ENCODE measurements at places on chromosomes 7 and 10.

DNA sequence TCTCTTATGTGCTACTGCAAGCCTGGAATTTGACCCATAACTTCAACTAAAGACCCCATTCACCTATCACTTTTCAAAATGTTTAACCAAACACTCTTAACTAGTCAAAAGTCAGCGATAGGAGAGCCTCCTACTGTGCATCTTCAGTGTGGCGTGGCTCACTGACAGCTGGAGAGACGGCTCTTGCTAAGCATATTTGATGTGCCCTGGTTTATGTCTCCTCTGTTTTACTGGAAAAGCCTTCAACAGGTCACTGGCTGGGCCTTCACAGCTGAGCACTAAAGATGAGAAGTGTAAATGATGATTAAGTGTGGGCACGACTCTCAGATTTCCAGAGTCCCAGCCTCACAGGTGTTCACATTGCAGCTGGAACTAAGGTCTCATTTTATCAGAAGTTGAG, 472.1 kb downstream of the SEMA3D start:
- no peak for DNase-seq

GRCh38 chr10:99427566-99428190, 2.7 kb downstream of the GOT1 start:
- DNase-seq = no peak

GRCh38 chr10:78045237-78045636, 11.6 kb downstream of the RPS24 start:
- DNase-seq = no peak

- DNase-seq = no peak
Observed at GRCh38 chr10:69957241-69957885, 95.3 kb upstream of the MACROH2A2 start.

GRCh38 chr7:111511845-111512244, 50.4 kb downstream of the IMMP2L start:
- DNase-seq = no peak

- peak; percentile 87 for DNase-seq
Observed at GRCh38 chr7:116653204-116653603, 18.8 kb upstream of the MET start.

- DNase-seq = no peak
Observed at GRCh38 chr7:19537942-19538401, 170.9 kb downstream of the POLR1F start.

DNA sequence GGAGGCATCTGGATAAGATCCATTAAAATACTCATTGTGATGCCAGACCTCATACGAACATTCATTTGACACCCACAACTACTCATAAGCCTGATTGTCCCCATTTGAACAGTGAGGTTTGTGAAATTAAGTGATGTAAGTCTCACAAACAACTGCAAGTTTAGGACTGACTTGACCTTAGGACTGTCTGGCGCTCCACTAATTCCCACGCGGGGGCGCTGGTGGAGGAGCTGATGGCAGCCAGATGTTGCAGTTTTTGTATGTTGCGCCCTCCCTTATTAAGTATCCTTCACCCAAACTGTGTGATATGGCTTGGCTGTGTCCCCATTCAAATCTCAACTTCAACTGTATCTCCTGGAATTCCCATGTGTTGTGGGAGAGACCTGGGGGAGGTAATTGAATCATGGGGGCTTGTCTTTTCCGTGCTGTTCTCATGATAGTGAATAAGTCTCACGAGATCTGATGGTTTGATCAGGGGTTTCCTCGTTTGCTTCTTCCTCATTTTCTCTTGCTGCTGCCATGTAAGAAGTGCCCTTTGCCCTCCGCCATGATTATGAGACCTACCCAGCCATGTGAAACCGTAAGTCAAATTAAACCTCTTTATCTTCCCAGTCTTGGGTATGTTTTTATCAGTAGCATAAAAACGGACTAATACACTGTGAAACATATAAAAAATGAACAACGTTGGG, 20.3 kb upstream of the TIAL1 start:
- DNase-seq = no peak

DNA sequence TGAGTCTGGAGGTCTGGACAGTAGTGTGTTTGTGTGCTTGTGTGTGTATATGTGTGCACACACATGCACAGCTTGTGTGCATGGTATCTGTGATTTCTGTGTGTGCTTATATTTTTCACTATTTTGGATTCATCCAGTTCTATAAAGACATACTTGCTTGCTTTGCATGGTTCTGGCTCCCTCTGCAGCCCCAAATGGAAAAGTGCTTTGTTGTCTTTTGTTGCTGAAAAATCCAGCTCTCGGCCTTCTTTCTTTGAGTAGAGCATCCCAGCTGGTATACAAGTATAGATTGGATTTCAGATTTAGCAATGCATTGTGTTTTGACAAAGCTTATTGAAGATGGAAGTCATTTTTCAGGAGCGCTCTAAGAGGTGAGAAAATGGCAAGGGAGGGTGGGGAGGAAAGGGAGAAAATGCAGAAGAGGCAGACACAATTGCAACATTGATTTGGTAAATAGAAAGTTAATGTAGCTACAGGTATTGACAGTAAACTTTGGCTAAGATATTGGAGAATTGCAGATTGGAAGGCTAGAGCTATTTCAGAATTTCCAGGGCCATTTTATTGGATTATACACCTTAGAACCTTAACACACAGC, 333.9 kb downstream of the AUTS2 start:
- DNase-seq = no peak

DNA sequence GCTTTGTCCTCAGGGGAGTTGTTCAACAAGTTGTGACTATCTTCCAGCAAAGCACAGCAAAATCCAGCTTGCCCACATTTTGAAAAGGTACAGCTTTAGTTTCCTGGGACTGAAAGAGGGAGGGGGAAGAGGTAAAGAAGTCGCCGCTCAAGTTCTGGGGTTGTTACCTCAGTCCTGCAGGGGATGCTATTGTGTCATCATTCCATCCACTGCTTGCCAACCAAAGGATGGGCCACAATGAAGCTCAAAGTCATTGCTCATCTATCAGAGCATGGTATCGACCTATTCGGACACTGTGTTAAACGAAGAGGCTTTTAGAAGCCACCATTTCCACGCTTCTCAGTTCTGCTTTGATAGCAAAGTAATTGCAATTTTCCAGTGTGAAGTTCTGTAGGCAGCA, 34.3 kb downstream of the NPY start:
- DNase-seq = no peak

GRCh38 chr7:2931034-2931415, 86.9 kb upstream of the GNA12 start:
- DNase-seq = no peak

DNA sequence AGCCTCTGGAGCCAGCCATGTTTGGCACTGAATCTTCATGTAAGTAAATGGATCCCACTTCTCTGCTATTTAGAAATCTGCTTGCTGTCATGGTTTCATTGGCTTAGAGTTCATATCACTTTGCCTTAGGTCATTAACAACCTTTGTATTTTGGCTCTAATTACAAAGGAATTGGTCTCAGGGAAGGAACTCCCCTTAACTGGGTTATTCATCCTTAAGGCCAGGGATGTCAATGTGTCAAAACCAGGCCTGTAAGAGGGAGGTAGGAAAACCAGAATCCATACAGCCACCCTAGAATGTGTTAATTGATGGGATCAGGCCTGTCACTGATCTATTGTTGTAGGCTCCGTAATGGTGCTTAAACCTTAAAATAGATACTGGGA, 67.3 kb downstream of the ST7 start:
- peak; percentile 10 for DNase-seq

- DNase-seq = no peak
Observed at GRCh38 chr7:107884066-107884818, 6.7 kb upstream of the DLD start.

DNA sequence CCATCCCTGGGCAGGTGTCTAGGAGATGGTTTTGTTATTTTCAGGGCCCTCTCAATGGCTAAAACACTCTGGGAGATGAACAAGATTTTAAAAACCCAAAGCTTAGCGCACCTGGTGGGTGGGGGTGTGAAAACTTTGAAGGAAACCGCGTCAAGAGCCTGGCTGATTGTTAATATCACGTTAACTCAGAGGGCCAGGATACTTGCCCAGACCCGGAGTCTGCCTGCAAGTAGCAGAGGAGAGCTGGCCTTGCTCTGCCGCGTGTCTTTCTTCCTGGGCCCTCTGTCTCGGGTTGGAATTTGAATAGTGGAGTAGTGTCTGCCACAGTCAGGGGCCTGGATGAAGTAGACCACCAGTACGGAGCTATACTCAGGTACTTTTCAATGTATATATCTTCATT, 1.1 kb downstream of the MGMT start:
- DNase-seq = no peak

GRCh38 chr10:109922976-109923921, at the start of gene XPNPEP1:
TSS of gene XPNPEP1 (minus strand) at chr10:109923511. CDS start at chr10:109923433, 78 bp downstream.
- no peak for DNase-seq

DNA sequence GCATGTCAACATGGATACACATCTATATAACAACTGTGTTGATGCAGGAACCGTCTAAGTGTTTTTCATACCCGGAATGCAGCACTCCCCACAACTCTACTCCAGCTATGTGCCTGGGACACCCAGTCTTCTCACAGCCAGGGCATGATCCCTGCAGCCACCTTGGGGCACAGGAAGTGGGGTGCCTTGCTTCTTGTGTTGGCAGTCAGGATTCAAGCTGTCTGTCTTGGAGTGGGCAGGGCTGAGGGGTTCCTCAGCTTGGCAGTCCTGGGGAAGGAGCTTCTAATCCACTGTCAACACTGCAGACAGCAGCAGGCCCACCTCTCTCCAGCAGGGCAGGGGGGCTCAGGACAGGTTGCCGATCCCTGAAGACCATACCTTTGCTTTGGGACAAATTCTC, 41.3 kb downstream of the DRGX start:
- DNase-seq = no peak

GRCh38 chr10:2556883-2557282, 510.5 kb upstream of the PFKP start:
- no peak for DNase-seq

GRCh38 chr7:105602325-105603305, 21.3 kb upstream of the EFCAB10 start:
- no peak for DNase-seq

GRCh38 chr10:79582096-79582495, 21.9 kb upstream of the SFTPA2 start:
- DNase-seq = no peak

DNA sequence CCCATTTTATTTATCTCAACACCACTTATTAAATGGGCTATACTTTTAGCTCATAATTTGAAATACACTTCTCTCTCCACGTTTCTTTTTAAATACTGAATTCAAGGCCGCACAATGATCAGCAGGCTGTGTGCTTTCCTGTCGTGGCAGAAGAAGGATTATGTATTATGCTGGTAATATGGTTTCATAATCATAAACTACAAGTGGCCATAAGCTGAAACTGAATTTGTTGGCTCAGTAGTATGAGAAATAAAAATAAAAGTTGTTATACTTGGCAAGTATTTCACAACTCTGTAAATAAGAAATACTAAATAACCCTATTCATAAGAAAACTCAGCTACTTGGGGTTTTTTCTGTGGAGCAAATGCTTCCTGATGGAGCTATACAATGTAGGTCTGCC, 313.6 kb downstream of the DOCK4 start:
- DNase-seq = no peak

GRCh38 chr10:85124603-85125051, 796.2 kb downstream of the CCSER2 start:
- DNase-seq = no peak

- DNase-seq = no peak
Observed at GRCh38 chr10:51029172-51029641, 45.1 kb upstream of the PRKG1 start.

DNA sequence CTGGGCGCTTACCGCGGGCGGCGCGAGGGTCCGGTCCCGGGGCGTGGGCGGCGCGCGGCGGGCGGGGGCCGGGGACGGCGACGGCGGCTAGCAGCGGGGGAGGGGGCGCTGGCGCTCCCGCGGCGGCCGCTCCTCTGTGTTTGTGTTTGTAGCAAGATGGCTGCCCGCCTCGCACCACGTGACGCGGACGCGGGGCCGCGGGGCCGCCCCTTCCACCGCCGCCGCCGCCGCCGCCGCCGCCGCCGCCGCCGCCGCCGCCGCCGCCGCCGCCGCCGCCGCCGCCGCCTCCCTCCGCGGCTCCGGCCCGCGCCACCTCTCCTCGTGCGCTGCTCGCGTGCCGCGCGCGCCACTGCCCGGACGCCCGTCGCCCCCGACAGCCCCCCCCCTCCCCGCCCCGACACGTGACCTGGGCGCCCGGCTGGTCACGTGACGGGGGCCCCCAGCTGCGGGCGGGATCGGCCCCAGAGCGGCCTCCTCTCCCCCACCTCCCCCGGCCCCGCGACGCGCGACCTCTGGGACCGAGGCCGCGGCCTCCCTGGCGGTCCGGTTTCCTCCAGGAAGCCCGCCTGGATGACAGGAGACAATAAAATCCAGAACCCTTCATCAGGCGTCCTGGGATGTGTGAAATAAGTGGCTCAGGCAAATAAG, at the start of gene GIGYF1:
TSS of gene GIGYF1 (minus strand) at position 153 of the 648 bp plus-strand sequence. CDS start 6,012 bp downstream, outside the sequence.
- DNase-seq = no peak

GRCh38 chr7:138684340-138684739, 16.8 kb downstream of the SVOPL start:
- no peak for DNase-seq

- DNase-seq = no peak
Observed at GRCh38 chr7:148115308-148115707, 475.3 kb upstream of the C7orf33 start.

- DNase-seq = no peak
Observed at GRCh38 chr7:110720626-110721025, 370.3 kb upstream of the LRRN3 start.

GRCh38 chr10:98536551-98536950, 89.8 kb upstream of the HPS1 start:
- DNase-seq = no peak

- no peak for DNase-seq
Observed at GRCh38 chr7:30913821-30914515, 2.3 kb downstream of the AQP1 start.

DNA sequence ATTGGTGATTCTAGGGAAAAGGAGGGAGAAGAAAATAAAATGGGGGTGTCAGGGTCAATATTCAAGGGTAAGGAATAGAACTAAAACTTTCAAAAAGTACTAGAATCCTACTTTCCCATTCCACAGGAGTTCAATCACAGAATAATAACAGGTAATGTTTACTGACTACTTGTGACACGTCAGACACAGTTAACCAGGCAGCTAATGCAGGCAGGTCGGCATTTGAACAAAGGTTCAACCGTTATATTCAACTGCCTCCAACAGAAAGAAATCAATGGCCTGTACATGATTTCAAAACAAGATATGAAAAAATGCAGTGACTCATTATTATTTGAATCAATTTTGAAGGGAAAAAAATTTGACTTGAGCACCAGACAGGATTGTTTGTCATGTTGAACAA, 3.1 kb downstream of the ASB15 start:
- DNase-seq = no peak

DNA sequence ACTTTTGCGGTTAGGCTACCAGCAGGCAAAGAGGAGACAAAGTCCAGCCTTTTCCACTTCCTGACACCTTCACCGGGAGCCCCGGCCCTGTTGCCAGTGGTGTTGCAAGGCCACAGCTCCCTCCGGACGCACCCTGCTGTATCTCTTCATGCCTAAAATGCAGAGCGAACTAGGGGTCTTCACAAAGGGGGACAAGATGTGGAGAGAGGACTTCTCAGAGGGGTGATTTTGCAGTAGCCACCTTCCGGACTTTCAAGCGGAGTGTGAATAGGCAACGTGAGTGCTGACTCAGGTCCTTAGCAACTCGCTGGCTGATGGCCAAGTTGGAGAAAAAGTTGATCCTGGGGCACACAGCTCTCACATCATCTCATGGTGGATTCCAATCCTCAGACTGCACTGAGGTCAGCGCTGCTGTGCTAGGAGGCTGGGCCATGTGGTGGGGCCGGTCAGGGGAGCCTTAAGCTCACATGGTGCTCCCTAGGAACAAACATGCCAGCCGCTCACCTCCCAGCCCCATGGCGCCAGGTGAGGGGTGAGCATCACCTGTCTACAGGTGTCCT, 166.3 kb downstream of the LCOR start:
- DNase-seq = peak; percentile 78
